ENCODE measurements at places on chromosomes 12 and 14.

DNA sequence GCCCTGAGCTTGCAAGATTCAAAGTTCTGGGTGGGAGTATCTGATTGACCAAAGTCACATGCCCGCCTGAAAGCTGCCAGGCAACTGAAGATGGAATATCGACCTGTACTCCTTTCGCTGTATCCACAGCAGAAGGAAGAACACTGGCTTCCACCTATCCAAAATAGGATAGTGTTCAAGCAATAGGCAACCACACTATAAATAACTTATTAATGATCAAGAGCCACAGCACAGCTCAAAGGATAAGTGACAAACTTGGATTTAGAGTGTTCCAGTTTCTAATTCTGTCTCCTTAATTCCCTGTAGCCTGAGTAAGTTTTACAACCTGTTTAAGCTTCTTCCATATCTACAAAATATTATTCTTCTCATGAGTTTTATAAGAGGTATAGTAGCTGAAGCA is 89.9 kb downstream of the TAOK3 start:
- DNase-seq = no peak

DNA sequence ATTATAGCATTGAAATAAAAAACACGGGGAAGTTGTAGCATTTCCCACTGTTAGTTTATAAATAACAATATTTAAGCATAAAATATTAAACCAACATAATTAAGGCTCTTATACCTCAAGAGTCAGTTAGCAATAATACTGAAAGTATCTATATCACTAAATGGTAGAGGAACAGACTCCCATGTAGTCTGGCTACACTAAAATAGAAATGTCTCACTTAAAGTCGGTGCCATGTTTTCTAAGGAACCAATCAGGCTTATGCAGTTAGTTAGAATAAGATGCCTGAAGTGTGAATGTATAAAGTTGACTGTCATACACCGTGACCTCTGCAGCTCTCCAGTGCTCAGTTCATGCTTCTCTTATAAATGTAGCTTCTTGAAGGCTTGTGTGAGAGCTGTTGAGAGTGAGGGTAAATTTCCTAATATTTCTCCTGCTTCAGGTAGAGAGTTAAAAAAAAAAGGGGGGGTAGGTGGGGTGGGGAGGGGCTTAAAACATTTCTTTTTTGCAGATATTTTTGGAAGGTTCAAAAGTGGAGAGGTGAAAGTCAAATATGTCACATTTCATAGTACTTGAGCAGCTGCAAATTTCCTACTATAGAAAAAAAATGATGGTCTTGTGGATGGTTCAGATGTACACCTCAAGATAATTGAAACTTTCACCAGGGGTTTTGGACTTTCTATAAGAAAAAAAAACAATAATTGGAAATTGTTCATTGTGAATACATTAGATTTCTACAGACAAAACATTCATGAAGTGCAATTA is 64.5 kb downstream of the PTCSC3 start:
- no peak for DNase-seq

GRCh38 chr12:108975024-108975593 is 45.8 kb downstream of the SVOP start:
- DNase-seq = peak; percentile 4

DNA sequence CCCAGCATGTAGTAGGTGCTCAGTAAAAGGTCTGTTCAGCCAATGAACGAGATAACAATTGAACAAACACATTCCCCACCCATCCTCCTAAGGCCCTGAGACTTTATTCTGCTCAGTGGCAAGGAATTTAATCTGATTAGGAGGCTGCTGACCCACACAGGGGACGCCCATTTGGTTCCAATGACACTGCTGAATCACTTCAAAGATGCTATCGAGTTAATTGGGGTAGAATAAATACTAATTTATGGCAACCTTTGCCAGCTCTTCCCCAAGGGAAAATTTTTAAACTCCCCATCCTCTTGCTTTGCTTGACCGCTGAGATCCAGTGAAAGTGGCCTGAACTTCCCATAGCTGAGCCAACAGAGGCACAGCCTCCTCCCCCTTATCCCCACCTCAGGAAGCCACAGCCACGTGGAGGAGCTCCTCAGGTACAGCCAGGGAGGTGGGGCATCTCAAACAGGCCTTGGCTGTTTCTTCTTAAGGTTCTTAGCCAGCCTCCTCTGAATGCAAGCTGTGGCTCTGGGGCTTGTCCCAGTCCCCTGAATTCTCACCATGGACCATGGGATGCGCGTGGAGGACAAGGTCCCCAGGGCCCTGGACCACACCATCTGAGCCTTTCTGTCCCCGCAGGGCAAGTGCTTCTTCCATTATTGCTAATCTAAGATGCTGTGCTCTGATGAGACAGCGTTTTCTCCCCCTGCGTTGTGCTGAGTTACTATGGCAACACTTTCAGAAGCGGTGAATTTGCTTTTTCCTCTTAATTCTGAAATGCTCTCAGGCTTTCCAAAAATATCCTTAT is 26.7 kb downstream of the C14orf132 start:
- DNase-seq = no peak

DNA sequence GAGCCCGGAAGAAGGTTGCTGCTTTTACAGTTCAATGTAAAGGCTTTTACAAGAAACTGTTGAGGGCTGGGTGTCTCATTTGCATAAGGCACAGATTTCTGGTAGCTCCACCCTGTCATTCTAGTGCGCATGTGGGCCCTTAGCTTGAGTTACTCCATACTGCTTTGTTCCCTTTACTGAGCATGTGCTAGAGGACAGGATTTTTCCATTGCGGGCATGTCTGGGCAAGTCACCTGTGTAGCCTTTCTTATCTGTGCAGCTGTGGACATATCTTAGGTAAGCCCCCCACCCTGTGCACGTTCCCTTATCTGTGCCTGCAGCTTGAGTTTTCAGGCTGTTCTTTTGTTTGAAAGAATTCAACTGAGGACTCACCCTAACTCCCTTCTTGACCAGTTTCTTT is 56.2 kb upstream of the ARHGAP5 start:
- DNase-seq = no peak

DNA sequence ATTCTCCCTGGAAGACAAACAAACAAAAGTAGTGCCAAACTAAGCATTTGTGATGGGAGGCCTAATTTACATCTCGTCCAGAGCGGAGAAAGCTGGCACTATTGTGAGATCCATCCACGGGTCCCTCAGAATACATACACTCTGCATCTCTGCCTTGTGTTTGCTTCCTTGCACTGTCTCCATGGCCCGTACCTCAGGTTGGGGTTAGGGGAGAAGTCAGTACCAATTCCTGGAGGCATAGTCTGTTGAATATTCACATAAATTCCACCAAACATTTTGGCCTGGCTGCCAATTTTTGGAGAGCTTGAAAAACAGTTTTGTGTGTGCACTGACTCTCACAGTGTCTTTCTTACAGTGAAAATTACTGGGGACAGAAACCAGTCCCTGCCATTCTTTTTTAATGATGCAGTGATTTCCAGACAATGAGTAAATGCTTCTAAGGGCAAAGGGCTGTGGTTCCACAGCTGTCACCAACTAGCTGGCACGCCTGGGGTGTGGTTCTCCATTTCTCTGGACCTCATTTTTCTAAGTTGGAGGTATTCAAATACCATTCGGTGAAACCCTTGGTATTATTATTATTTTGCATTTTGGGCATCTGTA is 119.7 kb upstream of the HIF1A start:
- no peak for DNase-seq

- DNase-seq = no peak
These were observed 195.8 kb upstream of the CAND1 start for GRCh38 chr12:67073336-67073735.

- no peak for DNase-seq
These were observed 2.3 kb upstream of the CYP46A1 start for GRCh38 chr14:99681832-99682148.

- no peak for DNase-seq
These were observed 128.3 kb upstream of the PRMT8 start for GRCh38 chr12:3362737-3363136.

- no peak for DNase-seq
These were observed 102.7 kb upstream of the FKBP4 start for GRCh38 chr12:2692080-2692479.

GRCh38 chr14:95275494-95275893 is 44.2 kb downstream of the CLMN start:
- DNase-seq = no peak

DNA sequence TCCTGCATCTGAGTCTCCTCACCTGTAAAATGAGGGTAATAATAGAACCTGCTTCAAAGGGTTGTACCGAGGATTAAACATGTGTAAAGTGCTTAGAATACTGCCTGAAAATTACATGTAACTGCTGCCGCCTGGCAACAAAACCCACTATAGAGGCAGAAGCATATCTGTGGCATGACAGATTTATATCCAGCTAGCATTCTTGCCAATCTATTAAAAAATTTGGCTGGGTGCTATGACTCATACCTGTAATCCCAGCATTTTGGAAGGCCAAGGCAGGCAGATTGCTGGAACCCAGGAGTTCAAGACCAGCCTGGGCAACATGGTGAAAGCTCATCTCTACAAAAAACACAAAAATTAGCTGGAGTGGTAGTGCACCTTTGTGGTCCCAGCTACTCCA is 16.4 kb upstream of the KSR2 start:
- DNase-seq = peak; percentile 10

- DNase-seq = peak; percentile 97
These were observed at the start of gene TMEM263 for GRCh38 chr12:106955377-106956047. Gene TMEM263 (plus strand): TSS chr12:106955907. CDS start chr12:106967117, 11,210 bp downstream.

DNA sequence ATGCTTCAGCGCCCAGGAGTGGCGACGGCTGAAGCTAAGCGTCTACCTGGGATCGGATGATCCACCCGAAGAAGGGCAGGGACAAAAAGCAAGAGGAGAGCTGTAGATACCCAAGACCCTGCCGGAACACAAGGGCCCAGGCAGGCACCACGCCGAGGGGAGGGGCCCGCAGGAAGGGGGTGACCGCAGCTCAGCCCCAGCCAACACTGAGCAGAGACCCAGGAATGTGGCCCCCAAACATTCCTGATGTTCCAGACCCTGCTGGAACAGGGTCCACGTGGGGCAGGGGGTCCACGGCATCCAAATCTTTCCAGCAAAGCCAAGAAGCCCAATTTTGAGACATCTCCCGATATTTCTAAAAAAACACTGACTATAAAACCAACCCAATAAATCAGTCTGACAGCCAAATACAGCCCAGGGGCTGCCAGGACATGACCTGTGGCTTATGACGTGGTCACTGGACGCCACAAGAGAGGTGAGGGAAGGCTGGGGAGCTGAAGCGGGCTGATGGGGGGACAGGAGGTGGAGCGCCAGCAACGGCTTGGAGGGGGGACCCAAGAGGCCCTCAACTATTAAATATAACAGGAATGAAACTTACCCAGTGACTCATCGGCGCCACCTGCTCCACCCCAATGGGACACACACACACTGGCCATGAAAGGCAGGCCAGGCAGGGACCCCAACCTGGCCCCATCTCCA is 58.9 kb downstream of the NCOR2 start:
- no peak for DNase-seq

DNA sequence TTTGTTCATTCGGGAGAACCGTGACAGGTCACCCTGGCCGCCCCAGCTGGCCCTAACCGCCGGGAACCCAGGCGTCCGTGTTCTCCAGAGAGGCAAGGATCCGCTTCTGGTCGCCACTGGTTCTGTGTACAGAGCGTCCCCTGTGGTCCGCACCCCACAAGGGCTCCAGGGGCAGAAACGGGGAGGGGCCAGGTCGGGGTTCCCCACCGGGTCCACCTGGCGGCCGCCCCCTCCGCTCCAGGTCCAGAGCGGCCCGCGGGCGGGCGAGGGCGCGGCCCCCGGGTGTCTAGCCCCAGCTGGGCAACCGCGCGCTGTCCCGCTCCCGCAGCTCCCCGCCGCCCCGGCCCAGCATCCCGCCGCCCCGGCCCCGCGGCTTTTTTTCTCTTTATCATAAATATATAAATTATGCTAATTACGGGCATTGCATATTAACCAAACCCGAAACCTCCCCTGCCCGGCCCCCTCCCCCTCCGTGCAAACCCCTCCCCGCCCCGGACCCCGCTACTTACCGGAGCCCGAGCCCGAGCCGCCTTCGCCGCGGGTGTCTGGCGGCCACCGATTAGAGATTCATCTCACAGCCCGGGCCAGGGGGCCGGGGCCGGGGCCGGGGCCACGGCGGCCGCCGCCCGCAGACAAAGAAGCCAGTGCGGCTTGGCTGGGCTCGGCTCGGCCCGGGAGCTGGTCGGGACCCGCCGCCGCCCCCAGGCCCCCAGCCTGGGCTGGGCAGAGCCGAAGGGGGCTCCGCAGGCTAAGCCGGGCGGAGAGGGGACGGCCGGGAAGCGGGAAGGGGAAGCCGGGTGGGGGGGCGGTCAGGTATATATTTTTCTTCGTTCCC is 512 bp downstream of the POU6F1 start:
- peak; percentile 9 for DNase-seq

DNA sequence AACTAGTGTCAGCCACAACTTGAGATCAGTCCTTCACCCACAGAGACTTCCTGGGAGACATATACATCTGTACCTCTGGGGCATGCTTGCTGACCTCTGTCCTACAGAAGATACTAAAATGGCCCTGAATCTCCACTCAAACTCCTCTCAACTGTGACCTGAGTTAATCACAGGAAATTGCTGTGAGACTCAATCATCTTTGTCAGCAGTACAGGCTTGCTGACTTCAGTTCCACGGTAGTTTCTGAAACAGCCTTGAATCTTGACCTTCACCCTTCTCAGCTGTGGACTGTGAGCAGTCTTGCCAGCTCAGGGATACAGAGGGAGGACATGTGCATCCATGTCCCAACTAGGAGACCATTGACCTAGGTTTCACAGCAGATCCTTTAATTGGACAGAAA is 1.4 kb upstream of the KLRC1 start:
- no peak for DNase-seq

- peak; percentile 63 for DNase-seq
These were observed 27.0 kb downstream of the MAP3K9 start for GRCh38 chr14:70782361-70782760.

- DNase-seq = peak; percentile 56
These were observed 48.4 kb upstream of the IFNG-AS1 start for GRCh38 chr12:67940780-67941243.

GRCh38 chr14:102829016-102829548 is 51.8 kb downstream of the TRAF3 start:
- no peak for DNase-seq

DNA sequence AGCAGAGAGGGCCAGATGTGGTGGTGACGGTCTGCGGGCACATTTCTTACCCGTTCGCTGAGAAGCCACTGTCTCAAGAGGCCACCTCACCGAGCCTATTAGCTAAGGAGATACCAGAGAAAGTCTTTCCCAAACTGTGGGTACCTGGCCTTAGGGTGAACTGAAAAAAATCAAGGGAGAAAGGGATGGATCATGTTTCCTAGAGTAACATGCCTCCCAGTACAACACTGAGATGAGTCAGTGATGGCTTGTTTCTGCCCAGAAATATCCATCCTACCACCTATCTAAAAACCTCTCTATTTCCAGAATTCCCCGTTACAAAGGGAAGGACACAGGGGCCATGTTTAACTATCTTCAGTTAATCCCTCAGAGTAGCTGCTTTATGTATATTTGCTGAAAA is 83.7 kb downstream of the LMNTD1 start:
- DNase-seq = no peak

All from fibroblast of upper back skin (primary cell).